ENCODE measurements at places on chromosomes 6 and 20.

DNA sequence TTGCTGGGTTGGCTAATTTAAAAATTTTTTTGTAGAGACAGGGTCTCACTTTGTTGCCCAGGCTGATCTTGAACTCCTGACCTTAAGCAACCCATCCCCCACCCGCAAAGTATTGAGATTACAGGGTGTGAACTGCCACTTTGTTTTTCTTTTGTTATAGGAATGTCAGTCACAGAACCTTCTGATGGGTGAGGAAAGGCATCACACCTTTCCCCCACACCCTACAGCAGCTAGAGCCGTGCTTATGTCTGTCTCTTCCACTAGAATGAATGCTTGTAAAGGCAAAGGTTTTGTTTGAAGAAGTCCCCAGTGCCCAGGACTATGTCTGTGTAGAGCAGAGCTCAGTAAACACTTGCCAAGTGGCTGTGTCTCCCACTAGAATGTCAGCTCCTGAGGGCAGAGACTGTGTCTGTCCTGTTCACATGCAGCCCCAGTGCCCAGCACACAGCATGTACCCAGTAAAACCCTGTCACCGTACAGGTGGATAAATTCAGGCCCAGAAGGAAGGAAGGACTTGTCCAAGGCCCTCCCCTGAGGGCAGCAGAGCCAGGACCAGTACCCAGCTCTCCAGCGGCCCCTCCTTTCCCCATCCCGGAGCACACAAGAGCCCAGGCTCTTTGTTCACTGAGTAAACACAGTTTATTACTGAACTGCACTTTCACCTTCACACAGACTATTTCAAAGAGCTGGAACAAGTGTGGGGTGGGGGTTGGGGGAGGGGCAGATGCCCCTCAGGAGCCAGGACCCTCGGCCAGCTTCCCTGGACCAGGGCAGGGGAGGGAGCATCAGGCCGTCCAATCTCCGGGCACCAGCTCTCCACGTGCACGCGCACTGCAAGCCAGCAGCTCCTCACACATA, 26.4 kb downstream of the COX4I2 start:
- no peak for DNase-seq

- no peak for DNase-seq
Observed at GRCh38 chr6:122788663-122789181, 336 bp upstream of the SMPDL3A start.

DNA sequence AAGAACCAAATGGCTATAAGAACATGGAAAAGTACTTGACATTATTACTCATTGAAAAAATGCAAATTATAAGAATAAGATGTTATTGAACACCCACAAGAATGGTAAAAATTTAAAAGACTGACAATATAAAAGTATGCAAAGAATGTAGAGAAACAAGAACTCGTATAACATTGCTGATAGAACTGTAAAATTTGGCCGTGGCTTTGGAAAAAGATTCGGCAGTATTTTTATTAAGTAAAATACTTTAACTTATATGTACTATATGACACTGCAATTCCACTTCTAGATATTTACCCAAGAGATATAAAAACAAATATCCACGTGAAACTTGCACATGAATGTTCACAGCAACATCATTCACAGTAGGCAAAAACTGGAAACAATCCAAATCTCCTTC, 239.2 kb downstream of the TPBG start:
- DNase-seq = no peak

- no peak for DNase-seq
Observed at GRCh38 chr20:49832632-49833327, 20.2 kb downstream of the SLC9A8 start.

- DNase-seq = no peak
Observed at GRCh38 chr6:29941016-29941415, 1.3 kb upstream of the HLA-A start.

GRCh38 chr6:111423960-111424846, 58.8 kb downstream of the REV3L start:
- DNase-seq = no peak

DNA sequence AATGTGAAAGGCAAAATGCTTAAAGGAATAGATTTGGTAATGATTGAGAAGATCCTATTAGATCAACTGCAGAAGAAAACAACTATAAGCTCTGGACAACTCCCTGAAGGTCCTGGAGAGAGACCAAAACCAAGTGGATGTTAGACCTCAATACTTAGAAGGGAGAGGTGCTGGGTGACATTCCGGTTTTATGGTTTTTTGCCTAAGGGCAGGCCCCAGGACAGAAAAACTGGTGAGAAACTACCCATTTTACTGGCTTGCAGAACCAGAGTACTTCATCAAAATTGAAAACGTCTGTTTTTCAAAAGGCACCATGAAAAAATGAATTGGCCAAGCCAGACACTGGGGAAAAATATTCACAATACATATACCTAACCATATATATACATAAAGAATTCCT, 26.3 kb downstream of the SAMHD1 start:
- DNase-seq = no peak

DNA sequence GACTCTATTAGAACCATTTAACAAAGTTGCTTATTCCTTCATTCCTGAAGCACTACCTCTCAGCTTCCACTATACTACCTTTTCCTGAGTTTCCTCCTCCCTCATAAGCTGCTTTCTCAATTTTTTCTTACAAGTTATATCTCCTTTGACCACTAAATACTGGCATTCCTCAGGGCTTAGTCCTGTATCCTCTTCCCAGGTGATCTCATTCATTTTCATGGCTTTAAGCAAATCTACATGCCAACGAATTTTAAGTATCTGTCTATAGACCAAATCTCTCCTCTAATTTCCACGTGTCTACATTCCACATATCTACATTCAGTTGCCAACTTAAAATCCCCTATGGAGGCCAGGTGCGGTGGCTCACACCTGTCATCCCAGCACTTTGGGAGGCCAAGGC, 134.7 kb downstream of the BTBD9 start:
- DNase-seq = no peak

GRCh38 chr6:94673251-94673650, 904.1 kb upstream of the MANEA start:
- DNase-seq = no peak

GRCh38 chr6:55825402-55826051, 49.9 kb downstream of the BMP5 start:
- no peak for DNase-seq

- DNase-seq = no peak
Observed at GRCh38 chr6:10587656-10588406, 66.7 kb downstream of the GCNT2 start.

DNA sequence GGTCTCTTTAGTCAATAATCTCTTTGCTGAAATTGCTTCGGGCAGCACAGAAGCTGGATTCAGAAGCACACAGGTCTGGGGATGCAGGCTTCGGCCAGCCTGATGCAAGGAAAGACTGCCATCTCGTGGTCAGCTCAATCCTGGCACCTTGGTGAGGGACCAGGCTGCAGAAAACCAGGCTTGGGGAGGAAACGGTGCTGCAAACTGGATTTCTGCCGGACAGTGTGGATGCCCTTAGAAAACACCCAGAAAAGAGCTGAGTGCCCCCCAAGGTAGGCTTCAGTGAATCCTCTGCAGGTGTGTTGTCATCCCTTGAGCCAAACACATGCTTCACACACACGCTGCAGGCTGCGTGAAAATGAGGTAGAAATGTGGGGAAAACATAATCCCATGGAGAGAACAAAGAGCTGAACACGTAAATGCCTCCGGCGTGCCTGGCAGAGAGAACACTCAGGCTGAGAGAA, 89.8 kb upstream of the PAX1 start:
- DNase-seq = peak; percentile 8

- DNase-seq = no peak
Observed at GRCh38 chr20:9837634-9838033, 1.2 kb downstream of the PAK5 start.

- DNase-seq = no peak
Observed at GRCh38 chr6:105326833-105327770, 75.8 kb downstream of the PREP start.

DNA sequence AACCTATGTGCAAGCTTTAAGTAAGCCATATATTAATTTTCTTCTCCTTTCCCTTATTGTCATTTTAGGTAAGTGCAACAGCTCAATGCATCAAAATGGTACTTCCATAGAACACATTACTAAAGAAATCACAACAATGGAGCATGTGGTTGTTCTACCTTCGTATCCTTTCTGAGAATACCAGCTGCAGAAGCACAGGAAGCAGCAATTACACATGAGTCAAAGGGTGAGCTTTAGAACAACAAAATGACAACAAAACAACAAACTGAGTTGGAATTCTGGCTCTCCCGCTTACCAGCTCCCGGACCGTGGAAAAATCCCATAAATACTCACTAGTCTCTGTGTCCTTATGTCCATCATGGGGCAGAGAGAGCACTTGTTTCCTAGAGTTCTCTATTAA, 108.9 kb downstream of the BCAS1 start:
- DNase-seq = no peak

DNA sequence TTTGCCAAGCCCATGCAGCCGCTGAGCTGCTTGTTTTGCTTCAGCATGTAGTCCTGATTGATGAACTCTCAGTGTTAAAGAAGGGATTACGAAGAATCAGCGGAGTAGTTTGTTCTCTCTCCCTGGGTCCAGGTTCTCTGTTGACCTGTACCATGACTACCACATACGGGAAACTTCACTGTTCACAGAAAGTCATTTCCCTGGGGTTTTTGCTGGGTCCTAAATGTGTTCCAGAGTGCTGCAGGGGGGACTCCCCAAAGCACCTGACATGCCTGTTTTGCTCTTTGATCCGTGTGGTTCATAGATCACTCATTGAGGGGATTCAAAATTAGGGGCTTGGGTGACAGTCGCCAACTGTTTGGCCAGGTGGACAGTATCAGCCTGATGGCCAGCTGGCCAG, 5.5 kb downstream of the LSM14B start:
- DNase-seq = no peak

- DNase-seq = no peak
Observed at GRCh38 chr6:155850408-155850841, 394.8 kb upstream of the NOX3 start.

DNA sequence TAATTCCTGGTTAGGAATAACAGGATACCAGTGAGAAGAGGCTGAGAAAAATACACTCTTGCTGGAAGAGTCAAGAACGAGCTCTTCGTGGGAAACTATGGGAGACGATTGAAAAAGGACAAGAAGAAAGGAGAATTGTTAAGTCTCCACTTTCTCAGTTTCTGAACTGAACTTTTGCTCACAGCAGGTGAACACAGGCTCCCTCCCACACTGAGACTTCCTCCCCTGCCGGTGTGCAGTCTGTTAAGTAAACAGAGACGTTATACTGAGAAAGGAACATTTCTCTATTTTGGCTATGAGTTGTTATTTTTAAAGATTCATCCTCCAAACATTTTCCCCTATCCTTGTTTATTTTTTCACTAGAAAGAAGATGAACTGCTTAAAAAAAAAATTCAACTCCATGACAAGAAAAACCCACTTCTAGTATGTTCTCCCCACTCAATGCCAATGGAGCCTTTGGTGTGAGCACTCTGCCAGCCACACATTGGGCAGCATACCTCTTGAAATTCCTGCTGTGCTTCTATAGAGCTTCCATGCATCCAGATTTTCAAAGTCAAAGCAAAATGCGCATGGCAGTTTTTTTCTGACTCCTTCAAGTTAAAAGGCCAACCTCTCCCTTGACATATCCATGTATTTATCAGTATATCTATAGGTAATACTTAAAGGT, 250.5 kb downstream of the ESR1 start:
- DNase-seq = no peak

GRCh38 chr6:108655806-108656651, 95.3 kb downstream of the FOXO3 start:
- DNase-seq = no peak

DNA sequence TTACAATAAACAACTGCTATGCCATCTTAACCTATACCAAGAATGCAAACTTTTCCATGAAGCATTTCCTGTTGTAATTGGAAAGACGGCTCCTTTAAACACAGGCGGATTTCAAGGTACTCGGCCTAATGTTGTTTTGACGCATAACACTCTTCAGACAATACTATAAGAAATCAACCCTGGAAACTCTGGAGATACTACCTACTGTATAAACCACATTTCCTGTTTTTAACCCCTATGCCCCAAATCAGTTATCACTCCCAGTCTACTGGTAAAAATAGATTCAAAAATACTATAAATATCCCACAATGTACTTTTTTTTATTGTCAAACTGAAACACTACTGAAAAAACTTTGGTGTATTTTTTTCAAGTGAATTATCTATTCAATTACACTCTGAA, 118.1 kb downstream of the IRF4 start:
- no peak for DNase-seq
